ENCODE measurements at places on chromosomes 16 and 17.

DNA sequence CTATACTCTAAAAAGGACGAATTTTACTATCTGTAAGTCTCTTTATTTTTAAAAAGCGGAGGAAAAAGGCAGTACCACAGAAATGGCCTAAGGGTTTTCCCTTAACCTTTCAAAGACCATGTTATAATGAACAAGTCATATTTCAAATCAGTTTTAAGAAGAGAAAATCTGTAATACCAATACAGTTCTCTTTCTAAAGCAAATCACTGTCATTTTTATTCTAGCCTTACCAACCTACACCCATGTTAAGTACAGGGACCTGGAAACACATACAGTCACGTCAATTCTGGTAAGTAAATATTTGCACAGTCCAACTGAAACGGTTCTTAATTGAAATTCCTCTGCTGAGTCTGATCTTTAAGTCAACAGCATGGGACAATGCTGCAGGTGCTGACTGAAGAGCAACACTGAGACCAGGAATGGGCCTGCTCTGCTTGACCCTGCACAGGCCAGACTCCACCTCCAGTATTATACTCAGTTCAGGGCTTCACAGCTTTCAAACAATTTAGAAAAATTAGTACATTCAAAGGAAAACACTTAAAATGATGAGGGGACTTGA, 20.2 kb downstream of the MBTPS1 start:
- no peak for DNase-seq

GRCh38 chr16:53166099-53166498, 111.3 kb downstream of the CHD9 start:
- no peak for DNase-seq

- DNase-seq = no peak
Measured at GRCh38 chr17:17412326-17412725, 64.5 kb upstream of the MED9 start.

GRCh38 chr16:8751481-8752311, 45.7 kb downstream of the TMEM186 start:
- DNase-seq = no peak

- DNase-seq = no peak
Measured at GRCh38 chr16:53895433-53895832, 191.5 kb downstream of the FTO start.

DNA sequence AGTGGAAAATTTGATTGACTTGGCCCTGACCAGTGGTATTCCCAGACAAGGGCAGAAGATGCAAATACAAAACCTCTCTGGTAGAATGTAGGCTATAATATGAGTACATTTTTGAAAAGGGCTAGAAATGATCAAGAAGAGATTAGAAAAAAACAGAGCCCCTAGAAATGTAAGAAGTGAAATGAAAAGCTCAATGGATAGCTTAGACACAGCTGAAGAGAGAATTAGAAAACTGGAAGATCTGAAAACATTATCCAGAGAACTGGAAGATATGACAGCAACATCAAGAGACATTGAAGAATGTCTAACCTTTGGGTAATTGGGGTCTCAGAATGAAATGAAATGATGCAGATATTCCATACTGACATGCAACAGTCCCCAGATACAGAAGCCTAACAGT, 105.2 kb upstream of the ZNF750 start:
- DNase-seq = no peak

DNA sequence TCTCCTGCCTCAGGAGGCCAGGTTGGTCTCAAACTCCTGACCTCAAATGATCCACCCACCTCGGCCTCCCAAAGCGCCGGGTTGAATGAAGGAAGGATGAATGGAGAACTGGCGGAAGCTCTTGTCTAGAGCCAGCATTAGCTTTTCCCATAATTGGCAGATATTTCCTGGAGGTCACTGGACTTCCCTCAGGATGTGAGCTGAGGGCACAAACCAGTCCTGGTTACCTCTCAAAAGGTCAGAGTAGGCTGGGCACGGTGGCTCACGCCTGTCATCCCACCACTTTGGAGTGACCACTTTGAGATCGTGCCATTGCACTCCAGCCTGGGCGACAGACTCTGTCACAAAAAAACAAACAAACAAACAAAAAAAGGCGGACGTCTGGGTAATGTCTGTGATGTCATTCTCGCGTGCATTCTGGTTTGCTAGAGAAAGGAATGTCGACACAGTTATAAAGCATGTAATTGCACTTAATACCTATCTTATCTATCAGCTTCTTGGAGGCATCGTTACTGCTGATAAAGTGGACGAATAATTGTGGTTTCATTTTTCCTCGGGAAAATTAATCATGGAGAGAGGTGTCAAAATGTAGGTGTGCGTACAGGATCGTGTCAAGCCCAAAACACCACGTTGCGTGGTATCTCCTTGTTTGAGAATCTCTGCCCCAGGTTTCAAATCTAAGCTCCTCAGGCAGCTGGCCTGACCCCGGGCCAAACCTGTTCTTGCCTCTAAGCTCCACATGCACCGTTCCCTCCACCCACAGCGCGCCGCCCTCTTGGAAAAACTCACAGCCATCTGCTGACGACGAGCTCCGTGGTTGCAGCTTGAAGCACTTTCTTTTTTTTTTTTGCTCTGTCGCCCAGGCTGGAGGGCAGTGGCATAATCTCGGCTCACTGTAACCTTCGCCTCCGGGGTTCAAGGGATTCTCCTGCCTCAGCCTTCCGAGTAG, 6.4 kb upstream of the CRK start:
- DNase-seq = no peak

GRCh38 chr16:69886726-69887125, 64.4 kb upstream of the CLEC18A start:
- no peak for DNase-seq

- no peak for DNase-seq
Measured at GRCh38 chr17:77488531-77489238, 347.9 kb downstream of the SEC14L1 start.

- DNase-seq = peak; percentile 65
Measured at GRCh38 chr17:58666858-58667267, 25.0 kb downstream of the TEX14 start.

DNA sequence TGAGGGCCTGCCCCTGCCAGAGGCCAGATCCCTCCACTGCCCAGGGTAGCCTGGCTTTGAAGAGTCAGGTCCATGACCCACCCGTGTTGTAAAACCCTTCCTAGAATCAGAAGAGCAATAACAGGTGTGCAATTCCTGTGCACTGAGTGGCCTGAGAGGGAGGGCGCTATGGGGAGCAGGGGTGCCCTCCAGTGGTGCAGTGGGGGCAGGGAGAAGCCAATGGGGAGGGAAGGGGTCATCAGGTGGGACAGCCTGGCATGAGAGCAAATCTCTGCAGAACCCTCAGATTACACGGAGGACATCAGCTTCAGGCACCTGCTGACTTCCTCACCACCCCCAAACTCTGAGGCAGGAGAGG, 72.9 kb upstream of the ZNF469 start:
- DNase-seq = no peak

DNA sequence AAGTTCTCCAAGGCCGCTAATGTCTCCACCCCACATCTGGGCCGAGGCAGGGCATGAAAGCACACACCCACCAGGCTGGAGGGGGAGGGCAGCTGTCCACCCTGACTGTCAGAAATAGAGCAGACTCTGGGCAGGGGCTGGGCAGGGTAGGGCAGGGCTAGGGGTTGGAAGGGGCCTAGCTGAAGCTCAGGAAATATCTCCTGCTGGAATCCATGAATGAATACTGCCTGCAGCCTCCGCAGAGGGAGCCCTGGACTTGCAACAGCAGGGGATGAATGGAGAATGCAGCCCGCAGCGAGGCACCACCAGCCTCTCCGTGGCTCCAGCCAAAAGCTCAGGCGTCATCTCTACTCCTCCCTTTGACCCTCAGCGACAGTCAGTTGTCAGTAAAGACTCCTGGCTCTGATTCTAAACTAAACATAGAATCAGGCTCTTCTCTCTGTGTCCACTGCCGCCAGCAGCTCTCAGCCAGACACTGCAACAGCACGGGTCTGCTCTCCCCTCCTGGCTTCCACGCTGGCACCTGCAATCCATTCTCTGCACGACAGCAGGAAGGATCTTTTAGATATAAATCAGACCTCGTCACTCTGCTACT, 23.9 kb upstream of the NGFR start:
- peak; percentile 69 for DNase-seq

DNA sequence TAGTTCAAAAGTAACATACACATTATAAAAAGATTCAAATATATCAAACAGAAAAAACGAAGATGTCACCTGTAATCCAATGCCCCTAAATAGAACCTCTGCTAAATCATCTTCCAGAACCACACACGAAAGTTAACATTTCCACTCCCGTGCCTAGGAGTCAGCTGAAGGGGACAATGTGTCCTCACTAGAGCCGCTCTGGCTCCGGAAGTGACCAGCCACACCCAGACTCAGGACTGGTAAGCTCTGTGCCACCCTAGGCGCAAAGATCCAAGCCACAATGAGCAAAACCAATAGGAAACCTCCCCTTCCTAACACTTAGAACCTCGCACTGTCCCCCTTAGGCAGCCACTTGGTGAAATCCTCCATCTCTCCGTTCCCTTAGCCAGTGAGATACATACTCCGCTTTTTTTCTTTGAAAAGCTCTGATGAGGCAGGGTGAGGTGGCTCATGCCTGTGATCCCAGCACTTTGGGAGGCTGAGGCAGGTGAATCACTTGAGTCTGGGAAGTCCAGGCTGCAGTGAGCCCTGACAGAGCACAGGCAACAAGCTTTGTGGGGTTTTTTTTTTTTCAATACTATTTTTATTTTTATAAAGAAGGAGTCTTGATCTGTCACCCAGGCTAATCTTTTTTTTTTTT, 11.8 kb downstream of the CTRB1 start:
- no peak for DNase-seq

DNA sequence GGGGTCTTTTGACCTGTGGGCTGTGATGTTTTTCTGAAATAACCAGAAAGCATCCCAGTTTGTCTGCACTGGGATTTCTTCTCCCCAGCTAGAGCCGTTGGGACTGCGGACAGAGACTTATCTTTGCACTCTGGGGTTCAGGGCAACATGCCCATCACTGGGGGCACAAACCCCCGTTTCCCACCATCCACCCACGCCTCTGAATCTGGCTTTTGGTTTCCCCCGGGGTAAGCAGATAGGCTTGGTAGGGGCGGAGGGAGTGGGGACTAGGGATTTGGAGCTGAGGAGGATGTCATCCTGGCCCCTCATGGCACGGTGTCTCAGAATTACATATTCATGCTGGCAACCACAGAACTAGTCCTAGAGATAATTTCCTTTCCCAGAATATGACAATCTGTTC, 68.6 kb downstream of the CCDC182 start:
- DNase-seq = no peak

GRCh38 chr17:81018044-81018802, 16.7 kb upstream of the BAIAP2 start:
- DNase-seq = peak; percentile 54

GRCh38 chr17:8869114-8869815, 1.8 kb upstream of the PIK3R6 start:
- no peak for DNase-seq

DNA sequence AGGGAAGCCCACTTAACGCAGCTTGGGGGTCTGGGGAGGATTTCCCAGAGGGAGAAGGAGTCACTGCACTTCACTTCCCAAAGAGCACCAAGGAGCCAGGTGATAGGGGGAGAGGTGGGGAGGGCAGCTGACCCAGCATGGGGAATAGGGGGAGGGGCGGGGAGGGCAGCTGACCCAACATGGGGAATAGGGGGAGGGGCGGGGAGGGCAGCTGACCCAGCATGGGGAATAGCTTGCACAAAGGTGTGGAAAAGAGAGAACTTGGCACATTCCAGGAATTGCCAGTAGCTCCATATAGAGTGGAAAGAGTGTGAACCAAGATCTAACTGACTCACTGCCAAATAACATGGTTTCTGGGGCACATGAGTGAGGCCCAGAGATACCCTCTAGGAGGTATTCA, 110.3 kb downstream of the CCT6B start:
- no peak for DNase-seq

GRCh38 chr16:2777903-2778629, 986 bp upstream of the ELOB start:
- DNase-seq = no peak

- peak; percentile 26 for DNase-seq
Measured at GRCh38 chr17:40560592-40561293, 4.5 kb downstream of the CCR7 start.

GRCh38 chr16:59295993-59296736, 562.0 kb upstream of the GOT2 start:
- DNase-seq = no peak

- no peak for DNase-seq
Measured at GRCh38 chr17:1562176-1562643, 382 bp downstream of the PITPNA start.

GRCh38 chr17:21243516-21244303, 9.5 kb downstream of the NATD1 start:
- no peak for DNase-seq

DNA sequence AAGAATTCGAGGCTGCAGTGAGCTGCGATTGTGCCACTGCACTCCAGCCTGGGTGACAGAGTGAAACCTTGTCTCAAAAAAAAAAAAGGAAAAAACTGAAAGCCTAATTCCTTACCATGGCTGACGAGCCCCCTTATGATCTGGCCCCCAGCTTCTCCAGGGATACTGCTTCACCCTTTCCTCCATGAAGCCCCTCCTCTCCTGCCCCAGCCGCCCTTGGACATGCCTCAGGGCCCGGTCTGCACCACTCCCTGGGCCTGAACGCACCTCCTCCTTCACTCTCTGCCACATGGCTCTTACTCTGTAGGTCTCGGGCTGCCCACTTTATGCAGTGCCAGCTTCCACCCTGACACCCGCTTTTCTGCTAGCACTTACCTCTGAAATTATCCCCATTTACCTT, 65.3 kb downstream of the COG7 start:
- no peak for DNase-seq

DNA sequence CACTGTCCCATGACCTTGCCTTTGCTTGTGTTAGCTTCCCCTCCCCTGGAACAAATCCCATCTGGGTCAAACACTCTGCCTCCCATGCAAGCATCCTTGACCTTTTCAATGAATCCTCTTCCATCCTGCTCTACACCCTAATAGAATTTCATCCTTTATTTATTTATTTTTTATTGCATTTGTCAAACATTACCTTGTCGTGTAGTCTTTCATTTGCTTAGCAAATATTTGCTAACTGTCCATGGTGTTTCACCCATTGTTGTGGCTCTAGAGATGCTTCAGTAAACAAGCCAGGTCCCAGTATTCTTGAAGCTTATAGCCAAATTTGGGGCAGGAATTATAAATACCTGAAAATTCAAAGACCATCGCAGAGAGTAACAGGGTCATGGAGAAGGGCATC, 51.0 kb upstream of the MRTFB start:
- no peak for DNase-seq

- no peak for DNase-seq
Measured at GRCh38 chr17:64984851-64985521, 65.7 kb upstream of the LRRC37A3 start.

- DNase-seq = no peak
Measured at GRCh38 chr17:56146534-56146933, 6.7 kb upstream of the ANKFN1 start.

- DNase-seq = no peak
Measured at GRCh38 chr17:6245301-6246177, 175.4 kb downstream of the WSCD1 start.

Measured in right forelimb (tissue), 1 donor.